Uterine smooth muscle cell (primary cell): ENCODE measurements at places on chromosomes 6 and 20. TPM values are rescaled to one million over a fixed set of nuclear protein-coding genes. Genes with fewer than 3 reads are reported as not detected.

The KCNK15 gene
- 0.22 and 1.6 TPM in 2 replicates for total RNA-seq

The MAS1 gene
- total RNA-seq, result not detected in 2 replicates

The MRPL14 gene
- total RNA-seq, result 67.4 and 97.3 TPM in 2 replicates

The COL19A1 gene
- under 0.01 and 0.44 TPM in 2 replicates for total RNA-seq

The ADA gene
- total RNA-seq, result 4.4 and 11.1 TPM in 2 replicates

The MCHR2 gene
- not detected in 2 replicates for total RNA-seq

The C6orf118 gene
- total RNA-seq, result not detected in 2 replicates

The GPX5 gene
- total RNA-seq, result not detected in 2 replicates

The DLK2 gene
- 0.66 and 1.1 TPM in 2 replicates for total RNA-seq

The ZFAND3 gene
- total RNA-seq, result 18.3 and 32.6 TPM in 2 replicates

The MGME1 gene
- total RNA-seq, result 7.1 and 19.4 TPM in 2 replicates

The CCND3 gene
- total RNA-seq, result 13.2 and 26.9 TPM in 2 replicates

The CLIC5 gene
- total RNA-seq, result not detected in 2 replicates

The ETV7 gene
- 0.12 and 0.22 TPM in 2 replicates for total RNA-seq

The CD93 gene
- total RNA-seq, result 0.44 and 1.00 TPM in 2 replicates

The VSX1 gene
- not detected in 2 replicates for total RNA-seq

The RNF144B gene
- total RNA-seq, result 0.55 and 0.62 TPM in 2 replicates
